ENCODE measurements at places on chromosomes 5 and 9.

- no peaks in the 10 kb centered on the region for H3K27me3 ChIP-seq
- no peaks in the 10 kb centered on the region for H3K36me3 ChIP-seq
- H3K27ac ChIP-seq, result no peak overlapping the region
- H3K4me1 ChIP-seq, result no peaks in the 10 kb centered on the region
Observed at GRCh38 chr5:123537845-123538244, 25.9 kb downstream of the CSNK1G3 start.

DNA sequence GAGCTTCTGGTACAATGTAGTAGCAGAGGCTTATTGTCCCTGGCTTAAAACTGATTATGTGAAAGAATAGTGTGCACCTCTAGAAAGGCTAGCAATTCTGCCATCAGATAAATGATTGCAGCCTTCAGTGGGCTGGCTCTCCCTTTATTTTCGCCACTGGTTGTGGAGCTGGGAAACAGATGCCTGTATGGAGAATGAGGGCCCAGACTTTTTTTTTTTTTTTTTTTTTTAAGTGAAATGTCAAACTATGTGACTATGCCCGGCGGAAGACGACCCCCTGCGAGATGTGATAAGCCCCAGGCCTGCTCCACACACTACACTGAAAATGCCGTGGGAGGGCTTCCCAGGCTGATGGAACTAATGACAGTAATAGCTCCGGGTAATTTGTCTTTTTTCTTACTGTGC is 28.7 kb downstream of the ISL1 start:
- H3K4me1 ChIP-seq, result no peaks in the 10 kb centered on the region
- no peaks in the 10 kb centered on the region for H3K36me3 ChIP-seq
- no peak overlapping the region for H3K4me3 ChIP-seq
- DNase-seq, result no peak

DNA sequence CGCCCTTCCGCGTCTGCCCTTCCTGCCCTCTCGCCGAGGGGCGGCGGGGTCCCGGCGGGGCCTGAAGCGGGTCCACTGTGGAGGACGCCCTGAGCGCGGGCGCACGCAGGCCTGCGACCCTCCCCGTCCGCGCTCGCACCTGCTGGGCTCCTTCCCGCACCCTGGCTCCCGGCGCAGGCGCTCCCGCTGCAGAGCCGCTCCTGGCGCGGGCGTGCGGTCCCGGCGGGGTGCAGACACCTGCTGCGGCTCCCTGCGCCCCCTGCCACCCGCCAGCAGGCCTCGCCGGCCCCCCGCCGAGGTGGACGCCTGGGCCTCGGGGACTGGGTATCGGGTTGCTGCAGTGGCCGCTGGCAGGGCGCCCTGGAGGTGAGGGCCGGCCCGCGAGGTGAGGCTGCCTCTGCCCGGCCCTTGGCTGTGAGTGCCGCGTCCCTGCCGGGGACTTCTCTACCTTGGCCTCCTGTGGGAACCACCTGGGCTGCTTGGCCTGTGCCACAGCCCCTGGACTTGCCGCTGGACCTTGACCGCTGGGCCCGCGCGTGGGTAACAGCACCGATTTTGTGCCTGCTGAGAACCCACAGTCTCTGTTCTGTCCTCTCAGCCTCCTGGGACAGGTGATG is 627 bp downstream of the ARRDC1 start:
- peak overlapping the region; percentile 83 for H3K4me3 ChIP-seq
- H3K36me3 ChIP-seq, result no peaks in the 10 kb centered on the region
- no peaks in the 10 kb centered on the region for H3K27me3 ChIP-seq
- DNase-seq, result no peak

GRCh38 chr9:107644733-107645463 is 155.3 kb upstream of the KLF4 start:
- no peak for DNase-seq
- H3K27ac ChIP-seq, result no peak overlapping the region
- H3K36me3 ChIP-seq, result no peaks in the 10 kb centered on the region
- no peak overlapping the region for H3K4me3 ChIP-seq
- H3K4me1 ChIP-seq, result peaks cover 2% of the 10 kb centered on the region

DNA sequence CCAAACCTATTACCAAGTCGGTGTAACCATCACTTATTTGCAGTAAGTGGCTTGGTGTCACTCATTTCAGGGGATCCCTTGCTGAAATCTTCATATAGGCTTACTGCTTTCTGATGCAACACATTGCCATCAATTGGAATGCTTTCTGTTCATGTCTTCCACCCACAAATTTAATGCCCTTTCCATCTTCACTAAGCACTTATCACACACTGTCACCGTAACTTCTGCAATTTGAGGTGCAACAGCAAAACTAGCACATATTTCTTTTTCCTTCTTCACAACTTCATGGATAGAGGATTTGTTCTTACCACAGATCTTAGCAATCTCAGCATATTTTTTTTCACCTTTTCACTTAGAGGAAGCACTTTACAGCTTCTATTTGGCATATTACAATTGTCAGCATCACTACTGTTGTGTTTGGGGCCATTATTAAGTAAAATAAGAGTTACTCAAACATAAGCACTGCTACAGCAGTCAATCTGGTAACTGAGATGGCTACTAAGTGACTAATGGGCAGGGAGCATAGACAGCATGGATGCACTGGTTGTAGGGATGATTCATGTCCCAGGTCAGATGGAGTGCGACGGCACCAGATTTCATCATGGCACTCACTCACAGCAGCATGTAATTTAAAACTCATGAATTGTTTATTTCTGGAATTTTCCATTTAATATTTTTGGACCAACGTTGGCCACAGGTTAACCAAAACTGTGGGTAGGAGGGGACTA is 70.1 kb downstream of the PIP5K1B start:
- H3K27me3 ChIP-seq, result no peaks in the 10 kb centered on the region
- DNase-seq, result no peak
- H3K4me3 ChIP-seq, result no peak overlapping the region
- no peaks in the 10 kb centered on the region for H3K36me3 ChIP-seq
- H3K27ac ChIP-seq, result no peak overlapping the region
- peaks cover 3% of the 10 kb centered on the region for H3K4me1 ChIP-seq

- no peak for DNase-seq
- H3K27ac ChIP-seq, result no peak overlapping the region
- no peak overlapping the region for H3K4me3 ChIP-seq
Observed at GRCh38 chr9:33686942-33687341, 108.4 kb upstream of the PRSS3 start.

GRCh38 chr9:15287309-15287708 is 19.7 kb downstream of the TTC39B start:
- no peak overlapping the region for H3K27ac ChIP-seq
- no peak overlapping the region for H3K4me3 ChIP-seq
- H3K36me3 ChIP-seq, result peaks cover 3% of the 10 kb centered on the region
- peak; percentile 71 for DNase-seq
- H3K4me1 ChIP-seq, result peaks cover 10% of the 10 kb centered on the region

DNA sequence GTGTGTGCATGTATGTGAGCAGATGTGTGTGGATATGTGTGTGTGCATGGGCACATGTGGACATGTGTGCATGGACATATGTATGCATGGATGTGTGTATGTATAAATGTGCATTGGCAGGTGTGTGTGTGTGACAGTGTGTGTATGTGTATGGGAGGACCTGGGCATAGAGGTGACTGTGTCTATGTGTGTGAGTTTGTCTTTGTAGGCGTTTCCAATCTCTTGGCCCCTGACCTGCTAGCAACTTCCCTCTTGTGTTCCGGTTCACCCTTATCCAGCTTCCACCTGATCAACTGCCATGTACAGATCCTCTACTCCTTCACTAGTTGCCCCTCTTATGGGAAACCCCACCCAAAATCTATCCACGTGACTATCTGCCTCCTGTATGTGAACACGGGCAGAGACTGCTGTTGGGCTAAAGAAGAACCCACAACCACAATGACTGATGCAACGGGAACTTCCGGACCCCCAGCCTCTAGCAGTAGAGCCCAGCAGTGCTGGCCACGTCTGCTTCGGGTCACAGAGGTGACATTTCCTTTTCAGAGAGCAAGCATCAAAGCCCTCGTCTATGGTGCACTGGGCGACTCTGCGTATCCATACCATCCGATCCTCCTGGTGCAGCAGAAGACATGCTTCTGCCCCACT is 24.9 kb upstream of the GADD45G start:
- peak; percentile 88 for DNase-seq
- peaks cover 16% of the 10 kb centered on the region for H3K4me1 ChIP-seq
- H3K27me3 ChIP-seq, result no peaks in the 10 kb centered on the region
- H3K27ac ChIP-seq, result peak overlapping the region; percentile 46

DNA sequence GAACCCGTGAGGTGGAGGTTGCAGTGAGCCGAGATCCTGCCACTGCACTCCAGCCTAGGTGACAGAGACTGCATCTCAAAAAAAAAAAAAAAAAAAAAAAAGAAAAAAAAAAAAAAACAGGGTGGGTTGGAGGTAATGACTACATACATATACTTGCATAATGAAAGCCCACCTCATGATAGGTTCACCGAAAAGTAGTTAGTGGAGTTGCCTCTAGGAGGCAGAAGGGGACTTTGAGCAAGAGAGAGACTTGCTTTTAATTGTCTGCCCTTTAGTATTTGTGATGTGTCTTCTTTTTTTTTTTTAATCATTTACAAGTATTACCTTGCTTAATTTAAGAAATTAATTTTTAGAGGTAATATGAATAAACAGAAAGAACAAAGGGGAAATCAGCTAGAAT is 99.8 kb downstream of the PPARGC1B start:
- no peak overlapping the region for H3K27ac ChIP-seq
- H3K4me1 ChIP-seq, result no peaks in the 10 kb centered on the region
- no peaks in the 10 kb centered on the region for H3K27me3 ChIP-seq
- no peak overlapping the region for H3K4me3 ChIP-seq
- peak; percentile 80 for DNase-seq

DNA sequence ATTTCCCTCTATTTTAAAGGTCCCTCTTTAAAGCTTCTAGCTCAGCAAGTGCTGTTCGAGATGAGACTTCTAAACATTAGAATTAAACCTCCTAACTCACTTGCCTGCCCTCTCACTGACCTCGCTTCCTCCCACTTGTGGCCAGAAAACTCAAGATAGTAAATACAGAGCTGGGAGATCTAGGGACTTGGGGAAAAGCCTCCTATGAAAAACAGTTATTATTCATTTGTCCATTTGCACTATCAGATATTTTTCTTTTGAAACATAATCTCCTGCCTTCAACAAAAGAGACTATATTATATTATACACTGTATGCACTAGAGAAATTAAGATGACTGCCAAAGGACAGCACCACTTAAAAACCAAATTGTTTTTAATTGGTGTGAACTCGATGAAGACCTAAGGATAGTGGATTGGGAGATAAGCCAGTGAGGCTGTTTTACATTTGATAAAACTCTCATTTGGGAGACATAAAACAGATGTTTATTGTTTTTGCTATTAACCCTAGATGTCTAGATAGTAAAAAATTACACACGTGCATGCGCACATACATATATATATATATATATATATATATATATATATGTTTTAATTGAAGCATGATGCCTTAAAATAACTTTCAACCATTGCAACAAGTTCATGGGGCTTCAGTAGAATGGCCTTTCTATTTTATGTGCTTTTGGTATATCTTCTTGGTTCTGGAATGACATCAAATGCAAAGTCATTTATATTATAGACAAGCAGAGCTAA is 229.4 kb downstream of the ADAMTSL1 start:
- DNase-seq, result no peak
- no peaks in the 10 kb centered on the region for H3K27me3 ChIP-seq
- no peak overlapping the region for H3K4me3 ChIP-seq

DNA sequence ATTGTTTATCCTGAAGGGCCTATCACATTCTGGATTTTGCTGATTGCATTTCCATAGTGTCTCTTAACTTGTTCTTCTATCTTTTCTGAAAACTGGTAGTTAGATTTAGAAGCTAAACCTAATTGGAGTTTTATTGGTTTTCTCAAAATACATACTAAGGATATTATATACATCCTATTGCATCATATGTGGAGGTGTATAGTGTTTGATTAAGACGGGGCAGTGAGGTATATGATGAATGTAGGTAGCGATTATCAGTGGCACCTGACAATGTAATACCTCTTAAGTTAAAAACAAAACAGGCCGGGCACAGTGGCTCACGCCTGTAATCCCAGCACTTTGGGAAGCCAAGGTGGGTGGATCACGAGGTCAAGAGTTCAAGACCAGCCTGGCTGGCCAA is 35.0 kb downstream of the TGFBR1 start:
- H3K27me3 ChIP-seq, result no peaks in the 10 kb centered on the region
- H3K4me1 ChIP-seq, result peaks cover 41% of the 10 kb centered on the region
- no peak for DNase-seq
- H3K4me3 ChIP-seq, result no peak overlapping the region

GRCh38 chr9:123121457-123121856 is 88.0 kb downstream of the GPR21 start:
- no peaks in the 10 kb centered on the region for H3K27me3 ChIP-seq
- no peaks in the 10 kb centered on the region for H3K4me1 ChIP-seq
- H3K4me3 ChIP-seq, result no peak overlapping the region
- no peak for DNase-seq

DNA sequence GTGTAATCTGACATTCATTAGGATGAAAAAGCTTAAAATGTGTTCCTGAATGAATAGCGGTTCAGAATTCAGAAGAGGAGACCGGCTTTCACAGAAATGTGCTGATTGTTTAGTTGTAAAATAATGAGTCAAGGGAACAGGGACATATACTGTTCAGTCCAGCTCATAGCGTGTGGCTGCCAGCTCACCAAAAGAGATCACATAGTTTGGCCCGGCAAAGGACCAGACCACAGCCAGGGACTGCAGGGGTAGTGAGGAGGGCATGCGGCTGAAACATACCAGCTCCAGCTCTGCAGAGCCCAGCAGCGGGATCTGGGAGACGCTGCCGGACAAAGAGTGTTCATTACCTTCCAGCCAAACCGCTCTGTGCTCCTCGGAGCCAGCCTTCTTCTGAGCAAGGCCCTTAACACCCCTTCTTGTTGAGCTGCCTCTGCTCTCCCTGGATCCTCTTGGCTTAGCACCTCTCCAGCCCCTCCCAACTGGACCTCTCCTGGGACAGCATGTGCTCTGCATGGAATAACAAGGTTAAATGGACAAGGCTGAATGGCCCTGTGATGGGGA is 116.8 kb upstream of the CNTLN start:
- DNase-seq, result no peak
- no peak overlapping the region for H3K27ac ChIP-seq

DNA sequence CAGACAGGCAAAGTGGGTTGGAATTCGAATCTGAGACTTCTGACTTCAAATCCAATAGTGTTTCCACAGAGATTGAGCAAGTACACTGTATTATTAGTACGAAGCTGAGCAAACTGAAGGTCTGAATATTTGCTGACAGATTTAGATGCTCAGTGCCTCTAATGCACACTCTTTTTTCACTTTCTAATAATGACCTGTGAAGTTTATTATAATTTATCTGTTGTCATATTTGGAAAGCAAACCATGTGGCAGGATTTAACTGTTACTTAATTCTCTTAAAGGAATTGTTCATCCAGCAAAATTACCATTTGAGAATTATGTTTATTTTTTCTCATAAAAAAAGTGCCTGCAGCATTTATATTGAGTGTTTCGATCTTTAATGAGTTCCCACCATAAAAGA is 277.3 kb downstream of the DMRT2 start:
- no peaks in the 10 kb centered on the region for H3K36me3 ChIP-seq
- no peak overlapping the region for H3K27ac ChIP-seq
- no peak for DNase-seq
- no peak overlapping the region for H3K4me3 ChIP-seq

DNA sequence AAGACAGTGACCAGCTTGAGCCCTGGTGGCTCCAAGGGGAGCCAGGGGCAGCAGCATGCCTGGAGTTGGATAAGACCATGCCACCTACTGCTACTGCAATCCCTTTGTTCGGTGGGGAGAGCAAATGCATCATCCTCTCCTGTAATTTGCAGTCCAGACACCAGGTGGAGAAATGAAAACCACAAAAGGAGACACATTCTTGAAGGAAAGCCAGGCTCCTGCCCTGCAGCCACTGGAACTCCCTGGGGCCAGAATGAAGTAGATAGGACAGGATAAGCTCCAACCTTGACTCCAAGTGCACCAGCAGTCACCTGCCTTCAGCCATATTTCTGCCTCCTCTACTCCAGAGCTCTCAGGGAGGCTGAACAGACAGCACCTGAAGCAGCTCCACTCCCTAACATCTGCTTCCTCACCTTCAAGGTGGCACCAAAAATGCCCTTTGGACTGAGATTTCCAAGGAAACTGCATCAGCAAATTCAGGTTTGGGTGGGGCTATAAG is 65.1 kb upstream of the IQGAP2 start:
- no peaks in the 10 kb centered on the region for H3K27me3 ChIP-seq
- H3K4me1 ChIP-seq, result peaks cover 52% of the 10 kb centered on the region
